MCF 10A (cell line): ENCODE measurements at places on chromosomes 3 and 15. TPM values are rescaled to one million over a fixed set of nuclear protein-coding genes. Genes with fewer than 3 reads are reported as not detected.

- H3K27me3 ChIP-seq = no peaks in the 10 kb centered on the region
- H3K27ac ChIP-seq = no peak overlapping the region
- no peak for DNase-seq
- no peaks in the 10 kb centered on the region for H3K36me3 ChIP-seq
- no peak overlapping the region for H3K4me3 ChIP-seq
- H3K4me1 ChIP-seq = no peaks in the 10 kb centered on the region
These were observed 79.4 kb downstream of the RETNLB start for GRCh38 chr3:108677811-108678210.

DNA sequence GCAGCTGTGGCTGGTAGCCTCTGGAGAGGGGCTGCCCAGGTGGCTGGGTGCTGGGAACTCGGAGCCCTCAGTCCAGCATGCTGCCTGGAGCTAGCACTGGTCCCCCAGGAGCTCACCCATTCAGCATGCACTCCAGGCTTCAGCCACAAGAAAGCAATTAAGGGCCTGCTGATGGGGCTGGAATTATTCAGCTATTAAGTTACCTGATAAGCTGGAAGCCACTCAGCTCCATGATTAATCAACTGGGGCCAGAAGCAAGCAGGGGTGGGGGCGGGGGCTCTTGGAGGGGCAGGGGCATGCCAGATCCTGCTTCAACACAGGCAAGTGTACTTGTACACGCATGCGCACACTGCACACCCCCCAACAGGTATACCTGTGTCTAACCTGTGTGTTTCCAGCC, 22.1 kb upstream of the TMEM115 start:
- no peaks in the 10 kb centered on the region for H3K27me3 ChIP-seq
- H3K4me1 ChIP-seq = no peaks in the 10 kb centered on the region
- H3K27ac ChIP-seq = no peak overlapping the region
- H3K36me3 ChIP-seq = no peaks in the 10 kb centered on the region

- peak; percentile 34 for DNase-seq
- no peaks in the 10 kb centered on the region for H3K36me3 ChIP-seq
- H3K4me3 ChIP-seq = no peak overlapping the region
- H3K27me3 ChIP-seq = no peaks in the 10 kb centered on the region
- peaks cover 5% of the 10 kb centered on the region for H3K4me1 ChIP-seq
These were observed 50.8 kb upstream of the MRPS22 start for GRCh38 chr3:139292711-139293664.

- H3K4me3 ChIP-seq = no peak overlapping the region
- no peaks in the 10 kb centered on the region for H3K27me3 ChIP-seq
- no peak for DNase-seq
- no peaks in the 10 kb centered on the region for H3K36me3 ChIP-seq
These were observed 213.7 kb upstream of the RORA start for GRCh38 chr15:61442821-61443220.

Gene CPOX
- total RNA-seq = 10.8 and 11.2 TPM in 2 replicates
